ENCODE measurements at places on chromosomes 5 and 9.

DNA sequence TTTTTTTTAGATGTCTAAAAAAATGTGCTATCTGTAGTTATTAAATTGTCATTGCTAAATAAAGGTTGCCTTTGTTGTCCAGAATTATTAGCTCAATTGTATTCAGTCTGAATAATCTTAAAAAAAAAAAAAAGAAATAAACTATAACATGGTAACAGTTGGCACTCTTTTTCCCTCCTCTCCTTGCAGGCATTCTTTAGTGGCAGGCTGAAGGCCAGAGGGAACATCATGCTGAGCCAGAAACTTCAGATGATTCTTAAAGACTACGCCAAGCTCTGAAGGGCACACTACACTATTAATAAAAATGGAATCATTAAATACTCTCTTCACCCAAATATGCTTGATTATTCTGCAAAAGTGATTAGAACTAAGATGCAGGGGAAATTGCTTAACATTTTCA lies 87.6 kb upstream of the FAM170A start:
- DNase-seq = no peak

- DNase-seq = peak; percentile 63
Observed at GRCh38 chr5:133977858-133978257, 9.4 kb upstream of the C5orf15 start.

- no peak for DNase-seq
Observed at GRCh38 chr9:131500939-131501541, 1.7 kb upstream of the POMT1 start.

DNA sequence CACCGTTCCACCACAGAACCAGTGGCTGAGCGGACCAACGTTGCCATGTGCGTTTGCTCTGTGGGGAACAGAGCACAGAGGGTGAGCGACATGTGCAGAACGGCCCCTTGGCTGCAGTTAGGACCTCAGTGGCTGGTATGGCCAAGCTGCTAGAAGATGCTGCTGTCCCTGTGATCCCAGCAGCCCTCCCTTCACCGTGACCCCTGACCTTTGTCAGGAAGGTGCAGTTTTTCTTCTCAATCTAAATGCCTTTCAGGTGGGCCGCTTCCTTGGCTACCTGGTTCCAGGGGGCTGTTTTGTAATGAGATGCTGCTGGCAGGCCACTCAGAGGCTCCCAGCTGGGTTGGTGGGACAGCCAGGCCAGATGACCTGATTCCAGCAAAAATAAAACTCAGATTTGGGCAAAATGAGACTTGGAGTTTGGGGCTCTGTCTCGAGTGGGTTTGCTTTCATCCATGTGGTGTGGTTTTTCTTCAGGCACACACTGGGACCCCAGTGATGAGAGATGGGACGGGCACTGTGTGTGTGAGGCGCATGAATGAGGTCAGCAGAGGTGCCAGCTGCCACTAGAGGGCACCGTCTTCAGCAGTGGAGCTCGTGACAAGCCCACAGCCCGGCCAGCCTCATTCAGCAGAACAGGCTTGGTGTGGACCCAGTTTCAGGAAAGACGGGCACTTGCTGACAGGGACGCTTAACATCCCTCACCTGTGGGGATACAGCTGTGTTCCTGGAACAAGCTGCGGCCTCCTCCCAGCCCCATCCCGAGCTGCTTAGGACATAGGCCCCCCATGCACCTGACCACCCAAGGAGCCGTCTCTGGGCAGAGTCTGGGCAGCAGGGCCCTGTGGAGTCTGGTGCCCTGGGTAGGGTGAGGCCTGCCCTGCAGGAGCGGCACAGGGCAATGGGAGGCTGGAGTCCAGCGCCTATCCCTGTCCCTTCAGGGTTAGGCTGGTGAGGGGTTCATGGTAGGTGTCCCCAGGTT lies 4.1 kb downstream of the MRPS2 start:
- peak; percentile 71 for DNase-seq

DNA sequence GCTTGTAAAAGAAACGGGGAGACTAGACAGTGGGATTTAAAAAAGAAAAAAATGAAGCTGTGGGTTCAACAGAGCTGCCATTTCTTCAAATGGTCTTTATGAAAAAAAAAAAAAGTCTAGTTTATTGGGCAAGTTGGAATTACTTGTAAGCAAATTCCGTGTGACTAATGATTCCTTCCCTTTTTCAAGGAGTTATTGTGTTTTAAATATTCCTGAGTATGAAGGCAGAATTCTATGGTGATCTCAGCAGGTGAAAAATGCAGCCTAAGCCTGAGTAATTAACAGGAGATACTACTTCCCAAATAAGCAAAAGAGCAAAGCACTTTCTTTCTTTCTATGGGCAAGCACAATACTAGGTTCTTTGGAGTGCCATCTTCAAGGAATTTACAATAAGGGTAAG lies 481.9 kb downstream of the ZNF608 start:
- no peak for DNase-seq

DNA sequence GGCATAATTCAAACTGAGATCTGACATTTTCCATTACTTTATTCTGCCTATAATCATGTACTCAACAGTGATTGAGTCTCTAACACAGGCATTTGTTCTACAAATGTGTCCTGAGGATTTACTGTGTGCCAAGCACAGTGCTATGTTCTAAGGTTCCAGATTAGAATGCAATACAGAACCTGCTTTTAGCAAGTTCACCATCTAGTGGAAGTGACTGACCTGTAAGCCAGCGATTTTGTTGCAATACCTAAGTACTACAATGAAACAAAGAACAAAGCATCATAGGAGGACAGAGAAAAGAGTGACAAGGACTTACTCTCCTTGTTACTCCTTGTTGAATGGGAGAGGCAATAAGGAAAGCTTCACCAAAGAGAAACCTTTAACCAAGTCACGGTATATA lies 348.1 kb downstream of the ELAVL2 start:
- DNase-seq = no peak

DNA sequence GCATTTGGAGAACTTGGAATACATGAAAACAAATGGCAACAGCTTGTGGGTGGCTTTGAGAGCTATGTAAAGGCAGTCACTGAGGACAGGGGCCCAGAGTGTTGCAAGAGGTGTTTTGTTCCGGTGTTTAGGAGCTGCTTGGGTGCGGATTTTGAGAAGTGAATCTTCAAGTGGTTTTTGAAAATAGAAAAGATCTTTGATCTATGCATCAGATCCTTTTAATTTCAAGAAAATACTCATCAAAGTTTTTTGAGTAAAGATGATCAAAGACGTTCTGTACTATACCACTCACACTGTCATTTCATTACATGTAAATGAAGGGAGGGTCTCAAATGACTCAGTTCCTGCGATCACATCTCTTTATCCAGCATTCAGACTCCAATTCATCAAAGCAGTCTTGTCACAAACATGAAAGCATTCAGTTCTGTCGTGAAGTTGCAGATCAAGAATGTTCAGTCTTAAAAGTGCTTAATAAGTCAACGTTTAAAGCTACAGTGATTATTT lies 112.5 kb downstream of the WDR41 start:
- no peak for DNase-seq

DNA sequence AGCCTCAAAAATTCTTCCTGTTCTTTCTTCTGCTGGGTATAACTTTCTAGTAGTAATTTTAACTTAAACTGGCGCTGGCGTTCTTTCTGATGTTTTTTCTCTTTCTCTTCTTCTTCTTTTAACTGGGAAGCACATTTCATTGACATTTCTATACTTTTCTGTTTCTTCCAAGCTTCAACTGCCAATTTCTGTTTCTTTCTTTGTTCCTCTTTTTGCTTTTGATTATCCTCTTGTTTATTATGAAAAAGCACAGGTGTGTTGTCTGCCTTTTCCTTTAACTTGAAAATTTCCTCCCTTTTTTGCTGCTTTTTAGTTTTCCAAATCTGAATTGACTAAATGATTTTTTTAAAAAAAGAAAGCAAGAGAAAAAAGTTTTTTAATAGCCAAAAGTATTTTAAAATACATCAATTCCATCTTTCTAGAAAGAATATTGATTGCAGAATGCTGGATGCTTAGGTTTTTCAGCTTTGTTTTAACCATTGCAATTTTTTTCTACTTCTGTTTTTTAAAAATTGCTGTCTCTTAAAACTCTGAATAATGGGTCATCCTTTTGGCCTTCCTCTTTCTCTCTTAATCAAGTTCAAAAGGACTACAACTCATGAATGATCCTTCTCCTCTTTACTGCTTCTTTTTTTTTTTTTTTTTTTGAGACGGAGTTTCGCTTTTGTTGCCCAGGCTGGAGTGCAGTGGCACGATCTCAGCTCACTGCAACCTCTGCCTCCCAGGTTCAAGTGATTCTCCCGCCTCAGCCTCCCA lies 8.8 kb upstream of the PGGT1B start:
- no peak for DNase-seq

GRCh38 chr9:121658166-121658565 lies 6.7 kb downstream of the DAB2IP start:
- peak; percentile 72 for DNase-seq

- DNase-seq = no peak
Observed at GRCh38 chr5:152135827-152136226, 211.2 kb upstream of the GLRA1 start.

DNA sequence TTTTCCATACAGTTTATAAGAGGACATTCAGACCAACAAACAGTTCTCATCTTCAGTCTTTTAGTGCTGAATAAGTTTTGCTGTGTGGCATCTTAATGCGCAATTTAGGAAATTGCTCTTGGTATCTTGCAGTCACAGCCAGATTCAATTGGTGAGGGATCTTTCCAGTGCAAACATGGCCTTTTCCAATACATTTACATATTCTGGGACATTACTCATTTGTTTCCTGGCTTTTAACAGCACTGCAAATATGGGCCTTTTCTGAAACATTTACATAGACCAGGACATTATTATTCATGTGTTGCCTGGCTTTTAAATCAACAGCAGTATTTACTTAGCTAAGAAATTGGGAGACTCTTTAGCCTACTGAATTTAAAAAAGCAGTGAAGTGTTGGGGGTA lies 22.7 kb downstream of the ANKRD33B start:
- DNase-seq = no peak

GRCh38 chr5:88741964-88742363 lies 141.0 kb downstream of the MEF2C start:
- DNase-seq = no peak

Measured in lung microvascular endothelial cell (primary cell).